ENCODE measurements at places on chromosomes 1 and 21. TPM values are rescaled to one million over a fixed set of nuclear protein-coding genes. Genes with fewer than 3 reads are reported as not detected.

AK5 gene
- total RNA-seq: 123 TPM

CFHR4 gene
- total RNA-seq: not detected

ACTL8 gene
- total RNA-seq: not detected

ZBTB18 gene
- 9.3 TPM for total RNA-seq

PBX1 gene
- 67.4 TPM for total RNA-seq

Measured in fibroblast of villous mesenchyme (primary cell).